ENCODE measurements at places on chromosomes 1 and 21.

GRCh38 chr1:2819831-2820730 lies 18.6 kb upstream of the TTC34 start:
- DNase-seq, result no peak

GRCh38 chr1:207186503-207186902 lies 82.5 kb downstream of the C4BPA start:
- no peak for DNase-seq

DNA sequence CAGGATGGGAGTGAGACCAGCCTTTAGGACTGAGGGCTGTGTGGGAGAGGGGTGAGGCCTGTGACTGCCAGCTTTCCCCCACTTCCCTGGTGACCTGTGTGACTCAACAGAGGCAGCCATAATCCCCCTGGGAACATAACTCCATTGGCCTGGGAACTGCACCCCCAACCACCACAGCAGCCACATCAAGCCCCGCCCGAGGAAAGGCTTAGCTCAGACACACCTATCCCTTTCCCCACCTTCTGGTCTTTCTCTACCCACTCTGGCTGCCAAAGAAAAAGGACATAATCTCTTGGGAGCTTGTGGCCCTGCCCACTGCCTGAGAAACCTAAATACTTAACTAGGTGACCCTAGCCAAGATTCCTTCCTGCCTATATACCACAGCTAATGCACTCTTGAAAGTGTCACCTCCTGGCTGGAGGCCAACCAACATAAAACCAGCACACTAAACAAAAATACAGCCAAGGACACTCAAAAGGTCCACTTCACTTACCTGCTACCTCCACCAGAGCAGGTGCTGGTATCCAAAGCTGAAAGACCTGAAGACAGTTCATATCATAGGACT lies 406.6 kb upstream of the CAMK1G start:
- DNase-seq, result peak; percentile 20

- DNase-seq, result no peak
Observed at GRCh38 chr1:205374210-205375078, 17.7 kb upstream of the KLHDC8A start.

DNA sequence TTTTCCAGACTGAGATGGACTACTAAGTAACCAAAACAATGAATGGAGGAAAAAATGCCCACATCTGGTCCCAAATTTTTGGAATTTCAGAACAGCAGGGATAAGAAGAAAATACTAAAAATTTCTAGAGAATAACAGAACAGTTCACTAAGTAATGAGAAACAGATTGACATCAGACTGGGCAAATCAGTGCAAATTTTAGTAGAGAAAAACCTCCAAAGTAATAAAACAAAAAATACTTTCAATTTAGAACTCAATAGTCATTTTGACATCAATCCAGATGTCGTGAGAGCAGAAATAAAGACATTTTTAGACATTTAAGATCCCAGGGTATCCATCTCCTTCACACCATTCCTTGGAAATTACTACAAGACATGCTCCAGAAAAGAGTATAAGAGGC lies 39.3 kb downstream of the CRP start:
- DNase-seq, result no peak

DNA sequence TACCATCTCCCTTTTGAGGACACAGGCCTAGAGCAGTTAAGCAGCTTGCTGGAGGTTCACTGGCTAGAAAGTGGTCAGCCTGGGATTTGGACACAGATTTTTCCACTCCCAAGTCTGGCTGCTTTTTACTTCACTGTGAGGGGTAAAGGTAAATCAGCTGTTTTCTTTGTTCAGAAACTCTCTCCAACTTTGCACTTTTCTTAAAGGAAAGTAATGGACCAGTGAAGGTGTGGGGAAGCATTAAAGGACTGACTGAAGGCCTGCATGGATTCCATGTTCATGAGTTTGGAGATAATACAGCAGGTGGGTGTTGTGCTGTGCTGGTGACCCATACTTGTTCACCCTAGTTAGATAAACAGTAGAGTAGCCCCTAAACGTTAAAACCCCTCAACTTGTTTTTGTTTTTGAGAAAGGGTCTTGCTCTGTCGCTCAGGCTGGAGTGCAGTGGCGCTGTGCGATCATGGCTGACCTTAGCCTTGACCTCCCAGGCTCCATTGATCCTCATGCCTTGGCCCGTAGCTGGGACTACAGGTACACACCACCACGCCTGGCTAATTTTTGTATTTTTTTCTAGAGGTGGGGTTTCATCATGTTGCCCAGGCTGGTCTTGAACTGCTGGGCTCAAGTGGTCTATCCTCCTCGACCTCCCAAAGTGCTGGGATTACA lies 4.2 kb downstream of the SOD1 start:
- DNase-seq, result no peak

GRCh38 chr1:38833146-38833545 lies 26.4 kb downstream of the RRAGC start:
- no peak for DNase-seq

DNA sequence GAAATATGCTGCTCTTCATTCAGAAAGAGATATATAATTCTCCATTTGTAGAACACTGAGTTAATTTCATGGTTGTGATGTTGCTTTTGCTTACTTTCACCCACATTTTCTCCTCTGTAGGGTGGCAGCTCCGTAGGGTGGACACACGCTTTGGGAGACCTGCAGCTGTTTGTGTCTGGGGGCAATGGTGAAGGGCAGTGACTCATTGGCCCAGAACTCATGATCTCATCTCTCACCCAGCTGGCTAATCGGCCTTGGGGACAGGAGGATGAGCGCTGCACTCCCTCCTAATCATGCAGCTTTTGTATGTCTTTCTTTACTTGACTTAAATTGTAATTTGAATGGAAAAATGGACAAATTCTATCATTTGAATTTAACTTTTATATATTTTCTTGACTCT lies 9.6 kb downstream of the DISC1 start:
- no peak for DNase-seq

GRCh38 chr1:147337040-147337630 lies 94.7 kb downstream of the CHD1L start:
- no peak for DNase-seq

DNA sequence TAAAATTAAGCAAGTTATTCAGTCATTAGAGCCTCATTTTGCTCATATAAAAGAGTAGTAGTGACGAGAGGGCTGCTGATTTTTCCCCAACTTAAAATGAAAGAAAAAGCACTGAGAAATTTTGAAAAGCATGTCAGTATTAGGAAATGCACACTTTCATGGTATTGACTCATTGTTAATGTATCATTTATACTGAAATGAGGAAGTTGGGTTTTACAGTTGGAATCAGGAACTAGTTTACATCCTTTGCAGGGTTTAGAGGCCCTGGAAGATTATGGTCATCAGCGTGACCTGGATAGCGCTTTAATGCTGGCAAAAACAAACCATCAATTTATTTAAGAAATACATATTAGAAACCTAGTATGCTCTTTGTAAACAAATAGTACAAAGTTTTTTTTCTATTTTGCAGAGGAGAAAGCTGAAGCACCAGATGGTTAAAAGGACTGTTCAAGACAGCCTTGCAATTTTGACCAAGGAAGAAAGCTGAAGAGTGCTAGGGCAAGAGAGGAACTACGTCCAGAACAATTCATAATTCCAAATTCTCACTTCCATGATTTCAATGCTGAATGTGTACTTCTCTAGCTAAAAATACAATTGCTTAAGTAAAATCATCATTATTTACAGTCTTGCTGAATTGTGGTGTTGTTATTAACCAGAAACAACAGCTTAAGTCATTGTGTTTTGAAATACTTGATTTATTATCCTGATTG lies 94.8 kb upstream of the SGIP1 start:
- no peak for DNase-seq

DNA sequence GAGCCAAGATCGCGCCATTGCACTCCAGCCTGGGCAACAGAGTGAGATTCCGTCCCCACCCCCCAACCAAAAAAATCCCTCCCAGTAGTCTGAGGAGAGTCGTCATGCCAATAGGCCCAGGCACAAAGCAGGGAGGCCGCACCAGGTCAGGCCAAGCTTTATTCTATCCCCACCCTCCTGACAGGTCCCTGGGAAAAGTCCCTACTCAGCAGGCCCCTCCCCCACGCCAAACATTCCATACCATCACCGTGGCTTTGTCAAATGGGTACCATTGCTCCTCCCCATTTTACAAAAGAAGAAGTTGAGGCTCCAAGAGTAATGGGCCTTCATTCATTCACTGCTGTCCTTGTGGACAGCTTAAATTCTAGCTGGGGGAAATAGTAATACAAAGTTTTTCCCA lies 5.3 kb downstream of the GPR3 start:
- no peak for DNase-seq

GRCh38 chr1:91912266-91912665 lies 26.3 kb upstream of the TGFBR3 start:
- DNase-seq, result no peak

- DNase-seq, result no peak
Observed at GRCh38 chr1:167360120-167360519, 139.4 kb downstream of the POU2F1 start.

DNA sequence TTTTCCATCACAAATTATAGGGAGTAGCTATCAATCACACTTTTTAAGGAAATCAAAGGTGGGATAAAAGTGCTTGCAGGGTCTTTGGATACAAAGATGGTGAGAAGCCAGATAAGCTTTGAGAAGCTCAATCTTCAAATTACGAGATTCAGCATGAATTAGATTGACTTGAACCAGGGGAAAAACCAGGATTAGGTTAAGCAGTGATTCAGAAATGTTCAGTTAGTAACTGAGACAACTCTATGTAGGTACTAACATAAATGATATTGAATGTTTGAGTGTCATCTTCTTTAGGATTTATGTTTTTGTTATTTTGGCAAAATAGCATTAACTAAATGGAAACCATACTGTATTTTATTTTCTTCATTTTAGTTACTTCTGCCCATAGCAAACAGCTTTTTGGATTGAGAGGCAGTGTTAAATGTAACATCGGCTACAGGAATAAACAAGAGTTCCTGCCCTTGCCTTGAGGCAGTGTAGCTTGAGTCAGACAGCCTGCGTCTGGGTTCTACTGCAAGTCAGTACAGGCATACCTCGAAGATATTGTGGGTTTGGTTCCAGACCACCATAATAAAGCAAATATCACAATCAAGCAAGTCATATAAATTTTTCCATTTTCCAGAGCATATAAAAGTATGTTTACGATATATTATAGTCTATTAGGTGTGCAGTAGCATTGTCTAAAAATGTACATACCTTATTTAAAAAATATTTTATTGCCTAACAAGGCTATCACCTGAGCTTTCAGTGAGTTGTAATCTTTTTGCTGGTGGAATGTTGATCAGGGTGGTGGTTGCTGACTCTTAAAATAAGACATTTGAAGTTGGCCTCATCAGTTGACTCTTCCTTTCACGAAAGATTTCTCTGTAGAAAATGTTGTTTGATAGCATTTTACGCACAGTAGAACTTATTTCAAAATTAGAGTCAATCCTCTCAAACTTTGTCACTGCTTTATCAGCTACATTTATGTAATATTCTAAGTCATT lies 36.9 kb upstream of the BACH1 start:
- no peak for DNase-seq

DNA sequence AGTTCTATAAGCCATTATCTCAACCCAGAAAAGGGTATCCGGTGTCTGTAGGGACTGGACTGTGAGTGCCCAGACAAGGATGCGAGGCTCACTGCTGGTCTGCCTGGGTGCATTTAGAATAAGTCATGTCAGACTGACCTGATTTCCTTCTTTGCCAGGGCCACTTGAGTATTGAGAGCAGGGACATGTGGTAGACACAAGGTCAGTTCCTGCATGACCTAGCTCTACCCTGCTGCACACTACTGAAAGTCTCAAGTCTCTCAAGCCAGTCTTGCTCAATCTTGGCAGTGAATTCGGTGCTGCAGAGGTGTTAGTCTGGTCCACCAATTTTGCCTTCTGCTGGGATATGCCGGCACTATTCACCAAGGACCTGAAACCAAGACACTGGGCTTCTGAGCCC lies 180.1 kb downstream of the C1orf94 start:
- DNase-seq, result no peak

- DNase-seq, result no peak
Observed at GRCh38 chr1:46020010-46020409, 112.4 kb downstream of the PIK3R3 start.

- no peak for DNase-seq
Observed at GRCh38 chr1:52022133-52022532, 11.5 kb downstream of the KTI12 start.

GRCh38 chr1:2611621-2612437 lies 21.0 kb downstream of the MMEL1 start:
- no peak for DNase-seq

DNA sequence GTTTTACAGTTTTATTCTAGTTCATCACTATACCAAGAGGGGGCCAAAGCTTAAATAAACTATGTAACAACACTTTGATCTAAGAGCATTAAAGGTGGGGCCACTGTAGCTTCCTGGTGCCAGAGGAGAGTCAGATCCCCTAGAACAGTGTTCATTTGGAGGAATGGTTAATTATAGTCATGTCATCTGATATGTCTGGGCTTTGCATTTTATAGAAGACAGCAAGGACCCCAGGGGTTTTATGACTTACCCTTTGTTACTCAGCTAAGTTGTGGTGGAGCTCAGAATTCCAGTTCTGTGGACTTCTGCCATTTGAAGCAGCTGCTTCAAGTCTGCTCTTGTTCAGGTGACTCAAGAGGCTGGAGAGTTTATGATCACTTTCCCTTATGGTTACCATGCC lies 16.7 kb downstream of the KDM4A start:
- no peak for DNase-seq

- no peak for DNase-seq
Observed at GRCh38 chr1:239872626-239873025, 219.1 kb upstream of the FMN2 start.

DNA sequence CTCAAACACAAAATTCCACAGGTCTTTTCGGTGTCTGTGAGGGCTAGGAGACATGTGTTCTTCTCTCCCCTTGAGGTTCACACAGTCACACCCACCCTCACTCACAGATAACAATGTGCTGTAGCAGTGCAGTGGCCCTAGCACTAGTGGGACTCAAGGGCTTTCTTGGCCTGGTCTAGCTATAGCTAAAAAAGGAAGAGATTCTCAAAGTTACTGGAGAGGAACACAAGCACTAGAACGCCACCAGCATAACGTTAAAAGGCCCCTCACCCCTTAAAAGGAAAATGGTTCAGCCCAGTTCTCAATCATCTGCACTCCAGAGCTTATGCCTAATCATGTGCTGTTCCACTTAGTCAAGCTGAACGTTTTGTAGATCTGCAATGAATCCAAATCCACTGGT lies 39.5 kb downstream of the RGS8 start:
- DNase-seq, result peak; percentile 27

GRCh38 chr1:8317647-8318381 lies at the start of gene SLC45A1:
SLC45A1 (plus strand) TSS chr1:8318114; CDS start chr1:8324330, 6,216 bp downstream.
- DNase-seq, result no peak

DNA sequence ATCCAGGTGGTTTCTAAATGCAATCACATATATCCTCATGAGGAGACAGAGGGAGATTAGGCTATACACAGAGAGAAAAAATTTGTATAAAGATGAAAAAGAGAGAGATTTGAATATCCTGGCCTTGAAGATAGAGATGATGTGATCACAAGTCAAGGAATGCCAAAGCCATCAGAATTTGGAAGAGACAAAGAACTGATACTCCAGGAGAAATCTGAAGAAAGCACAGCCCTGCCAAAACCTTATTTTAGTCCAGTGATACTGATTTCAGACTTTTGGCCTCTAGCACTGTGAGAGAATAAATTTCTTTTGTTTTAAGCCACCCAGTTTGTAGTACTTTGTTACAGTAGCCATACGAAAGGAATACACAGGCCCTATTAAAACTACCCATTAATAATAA lies 33.4 kb downstream of the DOCK7 start:
- DNase-seq, result no peak

GRCh38 chr1:2788506-2789163 lies 12.9 kb downstream of the TTC34 start:
- no peak for DNase-seq

- no peak for DNase-seq
Observed at GRCh38 chr1:204435381-204435831, 23.8 kb upstream of the PPP1R15B start.

- DNase-seq, result no peak
Observed at GRCh38 chr1:27668808-27669723, 2.9 kb downstream of the IFI6 start.

GRCh38 chr1:3628445-3628844 lies 3.6 kb downstream of the TPRG1L start:
- no peak for DNase-seq
